ENCODE measurements at places on chromosomes 1 and 21.

GRCh38 chr21:32463367-32463766, 50.9 kb downstream of the EVA1C start:
- DNase-seq, result no peak

- DNase-seq, result no peak
These were observed 24.8 kb upstream of the RNF19B start for GRCh38 chr1:32989160-32990050.

- no peak for DNase-seq
These were observed 80.8 kb downstream of the STUM start for GRCh38 chr1:226629210-226629895.

GRCh38 chr1:154801234-154802011, 68.7 kb downstream of the KCNN3 start:
- DNase-seq, result no peak

DNA sequence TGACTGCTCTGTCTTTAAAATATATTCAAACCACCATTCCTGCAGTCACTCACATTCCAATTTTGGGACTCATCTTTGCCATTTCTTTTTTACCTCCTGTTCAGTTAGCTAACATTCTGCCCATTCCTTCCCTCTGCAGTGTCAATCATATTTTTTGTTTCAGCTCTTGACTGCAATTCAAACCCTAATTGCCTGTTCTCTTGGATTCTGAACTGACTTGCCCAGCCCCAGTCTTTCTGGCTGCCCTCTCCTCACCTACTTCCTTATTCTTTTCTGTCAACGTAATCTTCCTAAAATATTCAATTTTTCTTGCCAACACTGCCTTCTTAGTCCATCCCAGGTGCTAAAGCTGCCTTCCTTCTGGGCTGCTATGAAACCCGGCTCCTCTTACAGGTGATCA, 6.1 kb downstream of the PRDM2 start:
- DNase-seq, result no peak

DNA sequence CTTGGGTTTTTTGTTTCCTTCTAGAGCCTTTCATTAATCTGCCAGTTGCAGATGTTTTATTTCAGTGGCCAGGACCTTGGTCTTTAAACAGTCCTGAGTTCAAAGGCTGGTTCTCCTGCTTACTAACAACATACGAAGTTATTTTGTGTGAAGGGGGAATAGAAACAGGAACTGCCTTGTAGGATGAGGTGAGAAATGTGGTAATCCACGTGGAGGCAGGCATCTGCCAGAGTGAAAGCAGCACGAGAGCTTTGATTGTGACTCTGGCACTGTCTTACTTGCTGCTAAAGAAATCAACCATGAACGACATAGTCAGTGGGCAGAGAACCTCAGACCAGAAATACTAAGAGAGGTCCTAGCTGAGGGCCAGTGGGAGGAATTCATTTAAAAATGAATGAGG, 30.4 kb downstream of the TMEM63A start:
- no peak for DNase-seq

DNA sequence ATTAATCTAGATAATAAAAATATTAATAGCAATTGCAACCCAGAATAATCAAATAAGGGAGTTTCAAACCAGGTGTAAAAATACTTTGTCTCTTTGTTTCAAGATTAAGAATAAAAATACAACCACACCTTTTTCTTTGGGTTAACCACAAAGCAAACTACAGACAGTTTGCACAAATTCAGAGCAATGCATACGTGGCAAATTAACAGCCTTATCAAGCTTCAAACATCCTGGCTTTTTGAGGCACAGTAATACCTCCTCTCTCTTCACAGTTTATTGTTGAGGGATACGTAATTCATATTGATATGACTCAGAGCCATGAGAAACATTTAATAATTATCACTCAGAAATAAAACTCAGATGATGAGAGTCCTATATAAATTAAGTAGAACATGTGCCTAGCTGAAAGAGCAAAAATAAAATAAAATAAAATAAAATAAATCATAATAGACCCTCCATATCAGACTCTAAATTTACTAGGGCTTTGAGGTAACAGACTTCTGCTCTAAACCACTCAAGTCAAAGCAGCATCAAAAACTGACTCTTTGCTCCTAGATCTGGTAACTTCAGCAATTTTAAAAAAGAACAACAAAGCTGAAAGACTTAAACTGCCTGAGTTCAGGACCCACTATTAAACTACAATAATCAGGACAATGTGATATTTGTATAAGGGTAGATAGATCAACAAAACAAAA, 11.4 kb downstream of the EDEM3 start:
- no peak for DNase-seq

DNA sequence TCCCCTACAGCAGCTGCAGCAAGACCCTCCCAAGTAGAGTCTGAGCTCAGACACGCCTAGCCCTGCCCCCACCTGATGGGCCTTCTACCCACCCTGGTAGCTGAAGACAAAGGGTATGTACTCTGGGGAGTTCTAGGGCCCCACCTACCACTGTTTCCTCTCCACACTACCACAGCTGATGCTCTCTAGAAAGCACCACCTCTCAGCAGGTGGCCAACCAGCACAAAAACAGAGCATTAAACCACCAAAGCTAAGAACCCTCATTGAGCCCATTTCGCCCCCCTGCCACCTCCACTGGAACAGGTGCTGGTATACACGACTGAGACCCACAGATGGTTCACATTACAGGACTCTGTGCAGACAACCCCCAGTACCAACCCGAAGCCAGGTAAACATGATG, 258.9 kb downstream of the SETD4 start:
- no peak for DNase-seq

DNA sequence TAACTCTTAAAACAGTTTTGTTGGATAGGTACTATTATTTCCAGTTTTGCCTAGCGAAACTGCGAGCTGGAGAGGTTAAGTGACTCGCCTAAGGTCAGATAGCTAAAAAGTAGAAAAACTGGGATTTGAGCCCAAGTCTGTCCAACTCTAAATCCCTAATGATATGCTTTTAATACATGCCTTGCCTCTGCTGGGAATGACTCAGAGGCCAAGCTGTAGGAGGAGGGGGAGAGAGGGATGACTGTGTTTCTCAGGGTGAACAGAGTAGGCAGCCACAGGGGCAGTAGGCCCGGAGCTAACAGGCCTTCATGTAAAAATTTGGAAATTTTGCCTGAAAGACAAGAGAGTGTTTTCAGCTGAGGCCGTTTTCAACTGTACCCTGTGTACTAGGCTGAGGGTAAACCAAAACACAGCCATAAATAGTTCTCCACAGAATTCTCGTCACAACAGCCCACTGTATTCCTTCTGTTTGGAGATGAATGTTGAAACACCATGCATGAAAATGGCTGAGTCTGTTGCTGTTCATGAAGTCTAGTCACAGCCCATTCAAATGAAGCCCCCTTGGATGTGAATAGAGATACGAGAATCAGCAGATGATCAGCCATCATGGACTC, 107.5 kb upstream of the HOOK1 start:
- DNase-seq, result no peak

Measured in activated T-cell treated with anti-CD3 and anti-CD28 coated beads for 24 hours (primary cell).